HT1080 (cell line): ENCODE measurements at places on chromosomes 2 and 18. TPM values are rescaled to one million over a fixed set of nuclear protein-coding genes. Genes with fewer than 3 reads are reported as not detected.

IL36RN gene
- total RNA-seq: not detected in 2 replicates

FARSB gene
- 38.5 and 50.9 TPM in 2 replicates for total RNA-seq

CYP26B1 gene
- 0.05 TPM in 1 of 2 replicates, not detected in the other for total RNA-seq

DSC3 gene
- total RNA-seq: 0.11 TPM in 1 of 2 replicates, not detected in the other

APLF gene
- 0.53 and 0.58 TPM in 2 replicates for total RNA-seq

ACMSD gene
- not detected in 2 replicates for total RNA-seq

KCNJ3 gene
- total RNA-seq: 0.37 TPM in 1 of 2 replicates, not detected in the other

MYO1B gene
- 93.6 and 95.2 TPM in 2 replicates for total RNA-seq

AGXT gene
- total RNA-seq: not detected in 2 replicates

ADD2 gene
- total RNA-seq: 39.3 and 79.9 TPM in 2 replicates

IMP4 gene
- 213 and 223 TPM in 2 replicates for total RNA-seq

PCARE gene
- total RNA-seq: not detected in 2 replicates

TMEM150A gene
- 7.0 and 9.7 TPM in 2 replicates for total RNA-seq

POTEF gene
- 5.3 and 7.7 TPM in 2 replicates for total RNA-seq

HS6ST1 gene
- 26.7 and 29.0 TPM in 2 replicates for total RNA-seq

LIPG gene
- total RNA-seq: 0.43 and 0.53 TPM in 2 replicates

SKOR2 gene
- total RNA-seq: not detected in 2 replicates

ABCB11 gene
- total RNA-seq: under 0.01 TPM in 1 of 2 replicates, not detected in the other

GTF2A1L gene
- total RNA-seq: not detected in 2 replicates

TSPYL6 gene
- not detected in 2 replicates for total RNA-seq

REG1A gene
- total RNA-seq: not detected in 2 replicates

FBXO15 gene
- total RNA-seq: 0.37 and 1.3 TPM in 2 replicates

PLCD4 gene
- 1.7 and 2.4 TPM in 2 replicates for total RNA-seq

C18orf54 gene
- 7.7 and 8.2 TPM in 2 replicates for total RNA-seq

ING5 gene
- total RNA-seq: 29.7 and 32.2 TPM in 2 replicates

DYNC1I2 gene
- total RNA-seq: 68.3 and 71.4 TPM in 2 replicates

GAD1 gene
- 2.4 and 3.7 TPM in 2 replicates for total RNA-seq

STEAP3 gene
- 67.8 and 87.6 TPM in 2 replicates for total RNA-seq

ESPNL gene
- total RNA-seq: 0.27 and 0.85 TPM in 2 replicates

PSMA8 gene
- total RNA-seq: not detected in 2 replicates

SLC66A3 gene
- 3.4 and 10.8 TPM in 2 replicates for total RNA-seq

TRAPPC12 gene
- total RNA-seq: 63.2 and 74.4 TPM in 2 replicates

NTSR2 gene
- total RNA-seq: not detected in 2 replicates

SIX3 gene
- not detected in 2 replicates for total RNA-seq

SLC9A4 gene
- total RNA-seq: not detected in 2 replicates

EGR4 gene
- not detected in 2 replicates for total RNA-seq

TUBA3E gene
- 11.1 and 14.6 TPM in 2 replicates for total RNA-seq

ROCK2 gene
- 19.5 and 20.6 TPM in 2 replicates for total RNA-seq

MRPL19 gene
- total RNA-seq: 80.5 and 119 TPM in 2 replicates

TXNL1 gene
- 84.5 and 88.8 TPM in 2 replicates for total RNA-seq

SERPINB3 gene
- total RNA-seq: not detected in 2 replicates

CFAP221 gene
- total RNA-seq: not detected in 2 replicates

PLB1 gene
- 1.2 and 1.8 TPM in 2 replicates for total RNA-seq

SLC4A5 gene
- total RNA-seq: not detected in 2 replicates

CPS1 gene
- 13.8 and 17.4 TPM in 2 replicates for total RNA-seq

LYPD6 gene
- 2.3 and 3.1 TPM in 2 replicates for total RNA-seq

FHOD3 gene
- 43.0 and 47.1 TPM in 2 replicates for total RNA-seq
